ENCODE measurements at places on chromosomes 4 and X.
A peak's percentile ranks its signal among the peaks of the same experiment; 100 is the strongest.

- no peak for DNase-seq
Measured at GRCh38 chr4:184641451-184641850, 7.8 kb downstream of the CASP3 start.

DNA sequence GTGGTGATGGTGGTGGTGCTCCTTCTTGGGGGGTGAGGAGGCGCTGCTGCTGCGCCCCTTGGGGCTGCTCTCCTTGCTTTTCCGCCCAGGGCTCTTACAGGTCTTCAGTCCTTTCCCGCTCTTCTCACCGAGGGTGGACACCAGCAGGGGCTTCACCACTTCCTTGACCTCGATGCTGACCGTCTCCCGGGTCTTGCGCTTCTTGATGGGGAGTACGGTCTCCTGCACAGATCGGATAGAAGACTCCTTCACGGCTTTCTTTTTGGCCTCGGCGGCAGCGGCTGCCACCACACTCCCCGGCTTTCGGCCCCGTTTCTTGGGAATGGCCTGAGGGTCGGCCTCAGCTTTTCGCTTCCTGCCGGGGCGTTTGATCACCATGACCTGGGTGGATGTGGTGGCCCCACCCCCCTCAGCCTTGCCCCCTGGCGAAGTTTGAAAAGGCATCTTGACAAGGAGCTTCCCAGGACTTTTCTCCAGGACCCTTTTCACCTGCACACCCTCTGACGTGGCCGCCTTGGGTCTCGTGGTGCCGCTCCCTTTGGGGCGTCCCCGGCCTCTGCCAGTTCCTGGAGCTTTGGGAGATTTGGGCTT lies 11.1 kb upstream of the IRAK1 start:
- DNase-seq = no peak

DNA sequence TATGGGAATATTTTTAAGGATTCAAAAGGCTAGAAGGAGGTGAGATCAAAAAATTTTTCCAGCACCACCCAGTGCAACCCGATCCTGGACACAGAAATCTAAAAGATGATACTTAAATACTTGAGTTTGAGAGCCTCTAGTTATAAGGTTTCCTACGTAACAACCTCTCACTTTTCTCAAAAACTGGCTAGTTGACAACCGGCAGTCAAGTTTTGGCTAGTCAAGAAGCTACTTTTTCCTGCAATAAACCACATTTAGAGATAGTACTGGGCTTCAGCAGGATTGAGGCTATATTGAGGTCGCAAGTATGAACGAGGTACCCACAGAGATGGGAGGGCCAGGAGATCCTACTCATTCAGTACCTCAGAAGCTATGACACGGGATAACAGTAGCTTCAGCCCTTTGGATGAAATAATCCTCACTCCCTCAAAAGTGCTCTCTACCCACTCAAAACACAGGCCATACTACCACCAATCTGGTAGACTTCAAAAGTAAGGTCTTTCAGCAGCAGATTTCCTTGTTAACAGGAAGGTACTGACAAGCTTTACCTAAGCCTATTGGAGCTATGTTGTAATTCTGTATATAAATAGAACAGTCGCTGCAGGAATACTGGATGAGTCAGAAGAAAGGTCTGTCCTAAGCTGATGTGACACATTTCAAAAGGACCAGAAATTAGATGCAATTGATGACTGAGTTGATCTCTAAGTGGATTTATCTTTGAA lies 1.5 kb upstream of the TSPAN5 start:
- no peak for DNase-seq

DNA sequence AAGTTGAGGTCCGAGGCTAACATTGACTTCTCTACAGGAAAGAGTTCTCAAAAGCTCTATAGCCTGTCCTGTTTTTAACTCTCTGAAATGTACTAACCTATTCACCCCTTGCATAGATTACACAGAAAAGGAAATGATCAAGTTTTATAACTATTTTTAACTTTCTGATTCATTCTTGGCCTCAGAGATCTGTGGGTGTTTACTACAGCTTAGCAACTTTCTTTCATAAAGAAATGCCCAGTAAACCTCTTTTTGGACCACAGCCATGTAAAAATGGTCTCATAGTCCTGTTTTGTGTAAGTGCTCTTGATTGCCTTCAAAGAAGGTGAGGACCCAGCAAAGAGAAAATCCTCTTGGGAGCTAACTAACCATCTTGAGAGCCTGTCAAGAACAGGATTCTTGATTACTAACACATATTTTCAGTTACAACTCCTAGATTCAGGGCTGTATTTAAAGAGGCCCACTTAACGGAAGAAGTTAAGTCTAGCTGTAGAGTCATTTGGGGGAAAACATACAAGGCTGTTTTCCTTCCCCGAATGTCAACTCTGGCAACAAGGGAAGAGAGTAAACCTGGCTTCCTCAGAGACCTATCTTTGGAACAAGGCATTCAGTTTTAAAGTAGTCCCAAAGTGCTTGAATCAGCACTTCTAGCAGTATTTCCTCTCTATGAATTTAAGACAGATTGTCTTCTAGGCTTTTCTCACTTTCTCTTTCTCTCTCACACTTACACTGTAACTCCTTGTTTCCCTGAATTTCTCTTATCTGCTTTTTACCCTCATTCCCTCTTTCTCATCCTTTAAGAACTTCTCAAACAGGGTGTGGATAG lies 78.2 kb downstream of the IL21 start:
- DNase-seq = peak; percentile 3

DNA sequence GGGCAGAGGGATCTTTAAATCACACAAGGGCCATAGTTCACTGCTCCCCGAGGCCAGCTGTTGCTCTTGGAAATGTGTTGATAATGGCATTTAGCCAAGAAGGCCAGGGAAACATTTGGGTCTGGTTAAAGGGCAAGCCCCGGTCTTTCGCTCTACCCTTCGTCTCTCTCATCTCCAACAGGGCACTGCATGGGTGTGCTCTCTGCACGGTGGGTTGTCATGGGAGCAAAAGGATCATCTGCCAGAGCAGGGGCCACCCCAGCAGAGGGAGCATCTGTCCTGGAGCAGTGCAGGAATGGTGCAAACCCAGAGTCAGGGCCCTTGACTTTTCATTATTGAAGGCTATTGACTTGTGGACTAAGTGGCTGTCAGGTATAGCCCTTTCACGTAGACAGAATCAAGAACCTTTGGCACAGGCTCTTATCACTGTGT lies 22.7 kb upstream of the PGRMC2 start:
- DNase-seq = no peak

DNA sequence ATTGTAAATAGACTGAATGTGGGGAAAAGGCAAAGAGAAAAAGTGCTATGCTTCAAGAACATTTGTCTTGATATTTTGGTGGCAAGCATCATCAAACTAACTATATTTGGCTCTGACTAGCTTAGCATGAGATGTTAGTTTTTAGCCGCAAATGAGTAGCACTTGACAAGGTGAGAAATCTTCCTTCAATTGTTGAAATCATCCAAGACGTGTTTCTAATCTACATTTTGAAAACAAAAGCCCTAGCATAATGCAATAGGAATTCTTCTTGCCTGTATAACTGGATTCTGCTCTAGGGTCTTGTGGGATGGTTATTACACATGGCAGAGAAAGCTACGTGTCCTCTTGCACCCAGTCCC lies 92.5 kb downstream of the SORBS2 start:
- DNase-seq = no peak

- no peak for DNase-seq
Measured at GRCh38 chr4:4912155-4912554, 52.7 kb downstream of the MSX1 start.

GRCh38 chr4:124748965-124749364 lies 36.4 kb upstream of the ANKRD50 start:
- DNase-seq = no peak

DNA sequence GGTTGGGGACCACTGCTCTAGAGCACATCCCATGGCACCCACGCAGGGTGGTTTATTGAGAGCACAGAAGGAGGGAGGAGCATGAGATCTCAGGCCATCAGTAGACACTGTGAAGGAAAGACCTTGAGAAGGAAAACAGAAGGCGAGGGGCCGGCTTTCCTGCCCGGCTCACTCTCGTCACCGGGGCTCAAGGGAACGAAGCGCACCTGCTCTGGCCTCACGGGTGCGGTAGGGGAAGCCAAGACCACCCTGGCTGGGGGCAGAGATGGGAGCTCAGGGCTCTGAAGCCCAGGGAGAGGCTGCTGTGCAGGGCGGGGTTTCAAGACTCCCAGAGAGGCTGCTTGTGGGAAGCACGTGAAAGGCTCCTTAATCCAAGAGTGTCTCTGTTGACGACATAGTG lies 105.9 kb downstream of the TNIP2 start:
- DNase-seq = no peak

GRCh38 chr4:80586716-80587115 lies 251.2 kb downstream of the CFAP299 start:
- DNase-seq = no peak

- DNase-seq = peak; percentile 69
Measured at GRCh38 chrX:11770320-11770719, 12.3 kb downstream of the MSL3 start.

GRCh38 chr4:575281-576141 lies 584 bp downstream of the TMEM271 start:
- DNase-seq = no peak

- DNase-seq = no peak
Measured at GRCh38 chr4:5707778-5708448, 446 bp downstream of the EVC2 start.

GRCh38 chrX:10242026-10242425 lies 85.3 kb downstream of the CLCN4 start:
- DNase-seq = no peak

DNA sequence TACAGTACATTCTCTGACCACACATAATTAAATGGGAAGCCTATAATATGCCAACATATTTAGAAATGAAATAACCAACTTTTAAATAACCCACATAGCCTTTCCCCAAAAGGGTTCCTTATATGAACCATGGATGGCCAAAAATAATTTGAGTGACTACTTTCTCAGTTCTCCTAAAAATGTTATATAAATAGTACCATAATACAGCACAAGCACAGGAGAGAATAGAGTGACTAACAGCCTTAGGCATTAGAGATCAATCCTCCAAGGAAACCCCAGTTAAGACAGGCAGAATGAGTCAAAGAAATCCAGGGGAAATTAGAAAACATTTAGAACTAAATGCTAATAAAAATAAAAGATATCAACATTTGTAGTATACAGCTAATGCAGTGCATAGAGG lies 50.2 kb downstream of the ANKRD17 start:
- no peak for DNase-seq

DNA sequence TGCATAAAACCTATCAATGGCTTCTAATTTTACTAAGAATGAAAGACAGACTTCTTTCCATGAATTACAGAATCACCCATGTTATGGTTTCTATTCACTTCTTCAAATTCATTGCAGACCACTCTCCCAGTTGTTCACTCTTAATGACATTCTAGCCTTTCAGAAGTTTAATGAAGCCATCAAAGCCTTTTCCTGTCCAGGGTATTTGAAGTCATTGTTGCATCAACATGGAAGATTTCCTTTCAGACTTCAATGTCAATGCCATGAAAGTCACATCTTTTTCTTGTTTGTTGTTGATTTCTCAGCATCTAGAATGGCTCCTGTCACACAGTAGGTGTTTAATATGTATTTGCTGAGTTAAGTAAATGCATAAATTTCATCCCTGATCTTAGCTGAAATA lies 48.1 kb upstream of the ARSJ start:
- DNase-seq = no peak

All from CD4-positive, alpha-beta T cell treated with Interleukin-15 for 4 hours (primary cell).